Epithelial cell of esophagus (primary cell): ENCODE measurements at places on chromosomes 3 and 15.

GRCh38 chr3:38245930-38246329 is 19.7 kb upstream of the SLC22A13 start:
- DNase-seq, result no peak

DNA sequence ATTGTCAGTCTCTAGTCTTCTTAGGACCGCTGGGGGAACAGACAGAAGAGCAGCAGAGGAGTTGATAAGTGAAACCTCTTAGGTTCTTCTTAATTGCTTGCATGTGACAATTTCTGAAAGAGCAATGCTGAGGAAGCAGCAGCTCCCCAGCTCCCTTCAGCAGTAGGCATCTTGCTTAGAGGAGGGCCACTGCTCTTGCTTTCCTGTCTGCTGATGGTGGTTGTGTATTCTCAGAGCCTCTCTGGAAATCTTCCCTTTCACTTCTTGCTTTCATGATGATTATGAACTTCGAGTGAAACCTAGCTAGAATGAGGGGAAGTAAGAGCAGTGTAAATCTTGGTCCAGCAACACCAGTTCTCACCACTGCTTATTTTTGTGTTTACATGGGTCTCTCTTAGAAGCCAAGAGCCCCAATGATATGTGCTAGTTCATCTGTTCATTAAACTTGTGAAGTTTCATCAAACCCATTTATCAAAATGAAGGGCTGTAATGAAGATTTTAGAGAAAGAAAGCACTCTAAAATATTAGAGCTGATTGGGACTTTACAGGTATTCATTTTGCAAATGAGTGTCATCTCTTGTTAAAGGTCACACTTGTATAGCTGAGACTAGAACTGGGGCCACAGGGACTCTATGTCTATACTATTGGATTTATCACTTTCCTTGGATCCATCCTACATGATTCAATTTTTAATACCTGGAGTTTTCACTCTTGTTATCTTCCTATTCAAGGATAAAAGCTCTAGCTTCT is 246.7 kb downstream of the LPP start:
- no peak for DNase-seq

GRCh38 chr3:127448671-127449070 is 141.9 kb downstream of the TPRA1 start:
- DNase-seq, result no peak

GRCh38 chr15:45126535-45127158 is 3.0 kb downstream of the DUOXA1 start:
- peak; percentile 67 for DNase-seq

GRCh38 chr15:67199881-67200763 is 54.3 kb downstream of the AAGAB start:
- peak; percentile 67 for DNase-seq

DNA sequence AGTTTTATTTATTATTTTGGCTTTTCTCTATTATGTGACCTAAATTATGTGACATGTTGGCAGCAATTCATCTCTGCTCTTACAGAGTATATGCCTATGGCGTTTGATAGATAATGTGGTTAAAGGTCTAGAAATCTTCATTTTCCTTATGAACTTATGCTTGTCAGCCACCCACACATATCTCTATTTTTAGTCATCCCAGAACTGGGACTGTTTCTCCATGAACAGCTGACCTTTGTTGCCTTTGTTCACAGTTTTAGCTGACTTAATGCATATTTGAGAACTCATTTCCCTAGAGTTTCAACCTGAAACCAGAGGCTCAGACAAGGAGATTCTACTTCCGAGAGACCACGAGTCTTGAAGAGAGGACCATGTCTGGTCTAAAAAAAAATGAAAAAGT is 176.5 kb downstream of the RAP2B start:
- peak; percentile 13 for DNase-seq

GRCh38 chr3:42799376-42799775 is 4.9 kb downstream of the HIGD1A start:
- DNase-seq, result no peak

- no peak for DNase-seq
These were observed 65.5 kb downstream of the SSUH2 start for GRCh38 chr3:8579096-8579495.

- no peak for DNase-seq
These were observed 69.2 kb downstream of the DAPK2 start for GRCh38 chr15:63977119-63977518.

DNA sequence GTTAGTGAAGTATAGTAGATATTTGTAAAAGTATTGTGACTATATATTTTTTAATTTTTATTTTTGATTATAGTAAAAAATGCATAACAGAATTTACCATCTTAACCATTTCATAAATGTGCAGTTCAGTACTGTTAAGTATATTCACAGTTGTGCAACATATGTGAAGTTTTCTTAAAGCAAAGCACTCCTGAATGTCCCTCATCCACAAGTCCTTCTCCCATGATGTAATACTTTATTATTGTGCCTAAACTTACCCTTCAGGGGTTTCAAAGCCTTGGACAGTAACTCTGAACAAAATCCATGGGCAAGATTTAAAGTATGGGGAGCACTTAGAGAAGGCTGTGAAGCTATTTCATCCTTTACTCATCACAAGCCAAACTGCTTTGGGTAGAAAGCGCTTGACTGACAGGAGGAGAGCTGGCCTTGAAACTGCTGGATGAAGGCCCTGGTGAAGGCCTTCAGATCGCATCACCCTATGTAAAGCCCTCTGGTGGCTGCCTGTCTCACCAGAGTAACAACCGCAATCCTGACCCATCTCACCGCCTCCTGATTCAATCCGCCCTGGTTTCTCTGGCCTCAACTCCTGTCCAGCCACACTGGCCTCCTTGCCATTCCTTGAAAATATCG is 28.0 kb downstream of the LSM3 start:
- no peak for DNase-seq

- DNase-seq, result no peak
These were observed 45.0 kb downstream of the SLC12A6 start for GRCh38 chr15:34292621-34293020.

- DNase-seq, result no peak
These were observed 68.0 kb upstream of the XCR1 start for GRCh38 chr3:46095307-46095706.

DNA sequence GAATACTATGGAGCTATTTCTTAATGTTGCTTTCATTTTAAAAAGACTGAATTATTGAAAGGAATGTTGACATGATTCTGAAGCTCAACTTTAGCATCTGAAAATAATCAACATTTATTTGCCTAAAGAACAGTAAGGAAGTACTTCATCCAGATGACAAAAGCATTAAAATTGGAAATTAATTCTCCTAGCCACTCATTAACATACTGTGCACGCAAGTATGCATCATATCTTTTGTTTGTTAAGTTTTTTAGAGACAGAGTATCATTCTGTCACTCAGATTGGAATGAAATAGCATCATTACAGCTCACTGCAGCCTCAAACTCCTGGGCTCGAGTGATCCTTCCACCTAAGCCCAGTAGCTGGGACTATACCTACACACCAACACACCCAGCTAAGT is 632.1 kb upstream of the ALCAM start:
- no peak for DNase-seq

- no peak for DNase-seq
These were observed 89.7 kb upstream of the PHLDB2 start for GRCh38 chr3:111769110-111769991.

- peak; percentile 53 for DNase-seq
These were observed 26.2 kb downstream of the TRAK1 start for GRCh38 chr3:42117175-42118008.

DNA sequence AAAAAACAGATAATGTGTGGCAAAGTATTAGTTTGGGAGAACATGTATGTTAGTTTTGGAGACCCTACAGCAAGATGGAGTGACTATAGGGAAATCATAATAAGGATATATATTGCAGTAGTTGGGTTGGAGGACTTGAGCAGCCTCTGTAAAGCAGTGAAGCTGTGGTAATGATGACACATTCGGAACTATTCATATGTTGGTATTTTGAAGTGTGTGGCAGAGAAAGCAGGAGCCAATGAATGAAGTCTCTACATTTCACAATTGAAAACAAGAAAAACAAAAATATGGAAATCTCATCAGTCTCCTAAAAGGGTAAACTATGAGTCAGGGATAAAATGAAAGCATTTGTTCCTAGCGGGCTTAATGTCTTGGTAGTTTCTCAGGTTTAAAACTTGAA is 645.9 kb downstream of the OTOL1 start:
- peak; percentile 85 for DNase-seq

- DNase-seq, result no peak
These were observed 361.4 kb downstream of the PDCD6IP start for GRCh38 chr3:34159613-34160420.

DNA sequence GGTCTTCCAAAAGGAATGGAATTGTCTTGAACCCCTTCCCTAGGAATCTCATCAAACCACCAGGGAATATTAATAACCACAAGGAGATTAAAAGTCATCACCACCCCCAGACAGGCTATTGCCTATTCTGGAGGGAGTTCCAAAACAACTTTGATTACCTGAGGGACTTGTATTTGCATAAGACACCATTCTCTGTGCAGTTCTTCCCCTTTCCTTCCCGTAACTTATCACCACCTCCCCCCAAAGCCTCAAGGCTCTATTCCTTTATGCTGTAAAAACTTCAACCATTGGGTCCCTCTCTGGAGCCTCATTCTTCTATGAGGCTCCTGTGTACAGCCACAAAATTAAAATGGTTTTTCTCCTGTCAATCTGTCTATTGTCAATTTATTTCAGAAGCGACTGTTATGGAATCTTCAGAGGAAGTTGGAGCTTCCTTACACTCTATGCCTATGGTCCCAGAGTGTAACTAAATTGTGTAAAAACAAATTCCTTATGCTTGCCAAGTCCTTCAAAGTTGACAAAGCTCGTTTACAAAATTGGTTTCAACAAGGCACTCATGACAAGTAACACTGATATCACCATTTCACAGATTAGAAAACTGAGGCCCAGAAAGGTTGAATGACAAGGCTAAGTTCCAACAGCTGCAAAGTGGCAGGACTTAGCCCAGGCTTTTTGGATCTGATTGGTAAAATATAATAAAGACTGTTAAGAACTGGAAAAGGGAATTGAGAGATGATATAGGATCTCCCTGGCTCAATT is 68.3 kb upstream of the HERC1 start:
- no peak for DNase-seq

DNA sequence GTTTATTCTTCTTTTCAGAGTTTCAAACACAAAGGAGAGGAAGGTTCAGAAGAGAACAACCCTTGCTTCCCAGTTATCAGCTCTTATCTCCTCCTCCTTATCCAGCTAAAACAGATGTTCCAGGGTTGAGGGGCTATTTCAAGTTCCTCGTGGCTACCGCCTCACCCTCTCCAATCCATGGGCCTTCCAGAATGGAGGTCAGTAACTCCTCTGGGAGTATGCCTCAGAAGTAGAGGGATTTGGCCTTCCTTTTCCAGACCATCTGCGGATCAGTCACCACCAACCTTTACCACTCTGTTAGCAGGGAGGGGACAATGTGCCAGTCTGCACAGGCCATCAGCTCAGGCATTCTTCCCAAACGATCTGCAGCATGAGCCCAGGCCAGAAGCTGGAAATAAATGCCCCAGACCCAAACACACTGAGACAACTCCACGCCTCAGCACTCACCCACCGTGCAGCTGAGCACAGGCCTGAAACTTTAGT is 14.8 kb downstream of the HTR3C start:
- no peak for DNase-seq

DNA sequence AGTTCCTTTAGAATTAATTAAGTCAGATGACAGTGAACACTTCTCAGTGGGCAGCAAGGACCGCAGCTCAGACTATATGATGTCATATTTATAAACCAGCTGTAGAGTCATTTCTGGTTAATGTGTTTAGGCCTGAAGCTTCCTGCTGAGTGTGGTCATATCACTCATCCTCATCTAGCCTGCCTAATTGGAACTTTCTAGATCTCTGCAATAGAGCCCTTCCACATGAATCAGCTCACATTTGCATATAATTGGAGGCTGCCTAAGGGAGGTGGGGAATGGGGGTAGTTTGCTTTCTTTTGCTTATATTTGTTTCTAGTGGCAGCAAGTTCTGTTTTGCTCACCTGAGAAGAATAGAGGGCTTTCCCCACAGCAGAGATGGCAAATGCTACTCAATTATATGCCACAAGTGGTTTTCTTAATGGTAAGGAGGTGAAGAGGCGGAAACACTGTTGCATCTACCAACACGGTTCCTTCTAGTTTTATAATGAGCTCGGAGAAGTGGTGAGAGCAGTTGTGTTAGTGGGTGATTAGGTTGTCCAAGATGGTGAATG is 148.1 kb downstream of the KLHL25 start:
- DNase-seq, result peak; percentile 17

DNA sequence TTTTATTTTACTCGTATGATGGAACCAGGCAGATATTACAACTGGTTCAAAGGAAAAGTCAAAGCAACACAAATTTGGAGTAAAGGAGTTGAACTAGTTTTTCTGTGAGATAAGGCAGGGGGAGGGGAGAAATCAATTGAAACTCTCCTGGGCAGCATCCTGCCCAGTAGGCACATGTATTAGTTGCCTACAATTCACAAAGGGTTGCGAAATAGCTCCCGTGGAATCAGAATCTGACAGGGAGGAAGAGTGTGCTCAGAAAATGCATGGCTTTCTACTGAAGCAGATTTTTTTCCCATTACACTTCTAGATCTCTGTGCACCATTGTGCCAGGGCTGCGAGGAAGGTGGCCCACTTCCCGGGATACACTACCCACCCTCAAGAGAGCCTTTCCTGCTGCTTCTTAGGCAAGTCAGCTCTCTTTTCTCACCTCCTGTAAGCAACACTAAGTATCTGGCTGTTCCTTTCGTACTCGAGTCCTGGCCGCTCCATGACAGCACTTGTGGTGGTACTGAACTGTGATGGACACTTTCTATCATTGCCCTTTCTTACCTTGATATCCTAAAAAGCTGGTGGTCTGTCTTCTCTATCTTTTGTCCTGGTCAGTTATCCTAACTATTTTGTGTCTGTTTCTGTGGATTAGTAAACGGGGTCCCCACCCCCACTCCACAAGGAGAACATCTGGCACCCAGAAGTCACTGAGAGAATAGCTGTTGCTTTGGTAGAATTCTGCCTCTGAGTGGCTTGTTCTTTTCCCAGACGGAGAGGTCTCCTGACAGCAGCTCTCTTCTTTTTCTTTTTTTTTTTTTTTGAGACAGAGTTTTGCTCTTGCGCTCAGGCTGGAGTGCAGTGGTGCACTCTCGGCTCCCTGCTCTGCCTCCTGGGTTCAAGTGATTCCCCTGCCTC is 74.8 kb downstream of the RPL39L start:
- DNase-seq, result peak; percentile 86

GRCh38 chr3:56782215-56782614 is 19.5 kb downstream of the ARHGEF3 start:
- no peak for DNase-seq

DNA sequence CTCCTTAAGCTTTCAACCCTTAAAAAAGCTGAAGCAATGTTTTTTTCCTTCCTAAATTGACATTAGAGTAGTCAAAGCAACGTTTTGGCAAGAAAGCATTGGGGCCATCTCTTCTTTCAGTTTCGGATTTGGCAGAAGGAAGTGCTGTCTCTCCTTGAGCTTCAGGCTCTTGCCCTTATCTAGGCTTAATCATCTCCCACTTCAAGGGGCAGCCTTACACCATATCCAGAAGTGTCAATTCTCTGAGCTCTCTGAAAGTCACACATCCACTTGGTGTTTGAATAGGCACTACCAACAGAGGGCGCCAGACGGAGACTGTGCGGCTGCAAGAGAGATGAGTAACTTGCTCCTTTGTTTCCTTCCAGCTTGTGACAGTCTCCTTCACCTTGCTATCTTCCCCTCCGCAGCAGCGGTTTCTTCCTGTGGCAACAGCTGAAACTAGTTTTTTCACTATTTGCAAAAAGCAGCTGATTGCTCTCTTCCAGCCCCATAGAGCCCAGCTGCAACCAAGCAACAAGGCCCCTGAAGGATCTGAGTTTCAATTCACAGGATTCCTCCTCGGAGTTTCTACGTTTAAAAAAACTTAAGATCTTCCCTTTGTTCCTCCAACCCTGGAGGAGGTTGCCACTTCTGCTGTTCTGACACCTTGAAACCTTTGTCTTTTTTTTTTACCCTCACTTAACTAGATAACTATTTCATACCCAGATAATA is 147.0 kb upstream of the SLCO3A1 start:
- DNase-seq, result peak; percentile 87

GRCh38 chr3:135807879-135808278 is 157.6 kb upstream of the PPP2R3A start:
- no peak for DNase-seq
